ENCODE measurements at places on chromosomes 12 and 14.

GRCh38 chr14:44180975-44181374, 326.1 kb downstream of the FSCB start:
- no peak for DNase-seq

- DNase-seq: no peak
These were observed 180.6 kb upstream of the CAND1 start for GRCh38 chr12:67088401-67089118.

DNA sequence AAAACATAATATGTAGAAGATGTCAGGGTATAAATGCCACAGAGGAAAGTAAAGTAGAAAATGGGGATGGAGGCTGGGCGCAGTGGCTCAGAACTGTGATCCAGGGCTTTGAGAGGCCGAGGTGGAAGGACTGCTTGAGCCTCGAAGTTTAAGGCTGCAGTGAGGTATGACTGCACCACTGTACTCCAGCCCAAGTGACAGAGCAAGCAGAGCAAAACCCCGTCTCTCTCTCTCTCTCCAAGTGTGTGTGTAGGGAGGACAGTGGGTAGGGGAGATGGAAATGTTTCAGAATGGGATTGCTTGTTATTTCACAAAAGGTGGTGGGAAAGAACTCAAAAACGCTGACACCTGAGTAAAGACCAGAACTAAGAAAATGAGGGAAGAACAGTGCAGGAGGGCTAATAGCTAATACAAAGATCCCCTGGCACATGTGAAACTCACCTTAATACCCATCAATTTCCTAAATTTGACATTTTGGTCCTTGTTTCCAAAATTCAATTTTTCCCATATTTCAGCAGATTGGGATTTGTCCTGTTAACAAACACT, 5.7 kb upstream of the ZCCHC8 start:
- DNase-seq: no peak

DNA sequence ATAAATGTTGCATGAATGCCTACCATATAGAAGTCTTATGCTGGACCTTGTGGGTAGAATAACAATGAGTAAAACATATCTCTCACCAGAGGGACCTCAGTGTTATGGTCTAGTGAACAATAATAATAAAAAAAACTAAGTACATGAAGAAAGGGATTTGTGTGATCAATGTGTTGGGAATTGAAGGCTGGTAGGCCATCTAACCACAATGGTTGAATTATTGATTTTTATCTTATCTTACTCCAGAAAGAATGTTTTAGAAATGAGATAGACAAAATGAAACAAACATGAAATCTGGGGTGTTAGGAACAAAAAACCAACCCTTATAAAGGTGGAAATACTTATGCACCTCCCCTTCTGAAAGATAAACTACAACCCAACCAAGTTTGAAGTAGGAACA, 243.9 kb upstream of the LRIG3 start:
- no peak for DNase-seq

GRCh38 chr12:62794218-62794583, 140.7 kb downstream of the PPM1H start:
- DNase-seq: no peak

GRCh38 chr12:90090929-90091651, 382.5 kb upstream of the ATP2B1 start:
- no peak for DNase-seq

GRCh38 chr14:61387076-61387475, 65.7 kb downstream of the PRKCH start:
- no peak for DNase-seq

DNA sequence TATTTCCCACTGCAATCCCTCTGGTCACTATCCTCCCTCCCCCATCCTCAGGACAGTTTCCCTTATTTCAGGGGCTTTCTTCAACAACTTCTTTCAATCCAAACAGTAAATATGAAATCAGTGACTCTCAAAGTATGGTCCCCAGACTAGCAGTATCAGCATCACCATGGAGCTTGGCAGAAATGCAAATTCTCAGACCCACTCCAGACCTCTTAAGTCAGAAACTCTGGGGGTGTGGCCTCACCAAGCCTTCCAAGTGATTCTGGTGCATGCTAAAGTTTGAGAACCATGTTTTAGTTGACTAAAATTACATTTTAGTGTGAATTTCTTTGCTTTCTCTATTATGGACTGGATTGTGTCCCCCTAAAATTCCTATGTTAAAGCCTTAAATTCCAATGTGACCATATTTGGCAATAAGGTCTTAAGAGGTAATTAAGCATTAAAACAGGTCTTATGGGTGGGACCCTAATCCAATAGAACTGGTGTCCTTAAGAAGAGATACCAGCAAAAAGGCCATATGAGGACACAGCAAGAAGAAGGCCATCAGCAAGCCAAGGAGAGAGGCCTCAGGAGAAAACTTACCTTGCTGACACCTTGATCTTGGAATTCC, 23.2 kb downstream of the ATP2B1 start:
- DNase-seq: no peak

DNA sequence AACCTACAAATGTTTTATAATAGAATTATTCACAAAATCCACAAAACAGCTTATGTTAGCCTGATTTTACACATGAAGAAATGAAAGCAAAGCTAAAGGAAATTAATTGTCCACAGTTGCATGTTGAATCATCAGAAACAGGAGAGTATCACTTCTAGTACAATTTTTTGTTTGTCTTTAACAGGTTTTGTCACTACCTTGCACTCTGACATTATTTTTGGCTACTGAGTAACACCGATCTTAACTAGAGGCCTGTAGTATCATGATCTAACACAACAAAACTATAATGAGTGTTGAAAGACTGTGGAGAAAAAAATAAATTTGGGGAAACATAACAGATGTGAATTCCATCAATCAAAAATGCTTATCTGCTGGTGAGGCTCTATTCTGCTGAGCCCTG, 60.1 kb downstream of the TAOK3 start:
- no peak for DNase-seq

DNA sequence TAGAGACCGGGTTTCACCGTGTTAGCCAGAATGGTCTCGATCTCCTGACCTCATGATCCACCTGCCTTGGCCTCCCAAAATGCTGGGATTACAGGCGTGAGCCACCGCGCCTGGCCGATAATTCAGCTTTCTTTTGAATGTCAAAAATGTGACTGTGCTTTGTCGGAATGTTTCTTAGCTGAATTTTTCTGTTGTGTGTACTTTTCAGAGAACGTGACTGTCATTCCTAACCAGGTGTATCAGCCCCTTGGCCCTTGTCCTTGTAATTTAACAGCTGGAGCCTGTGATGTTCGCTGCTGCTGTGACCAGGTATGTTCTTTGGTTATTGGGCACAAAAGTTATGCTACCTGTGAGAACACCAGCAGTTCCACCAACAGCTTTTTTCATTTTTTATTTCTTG, 8.1 kb downstream of the TCTN2 start:
- DNase-seq: no peak

- no peak for DNase-seq
These were observed 186.1 kb upstream of the EEA1 start for GRCh38 chr12:93115198-93115601.

DNA sequence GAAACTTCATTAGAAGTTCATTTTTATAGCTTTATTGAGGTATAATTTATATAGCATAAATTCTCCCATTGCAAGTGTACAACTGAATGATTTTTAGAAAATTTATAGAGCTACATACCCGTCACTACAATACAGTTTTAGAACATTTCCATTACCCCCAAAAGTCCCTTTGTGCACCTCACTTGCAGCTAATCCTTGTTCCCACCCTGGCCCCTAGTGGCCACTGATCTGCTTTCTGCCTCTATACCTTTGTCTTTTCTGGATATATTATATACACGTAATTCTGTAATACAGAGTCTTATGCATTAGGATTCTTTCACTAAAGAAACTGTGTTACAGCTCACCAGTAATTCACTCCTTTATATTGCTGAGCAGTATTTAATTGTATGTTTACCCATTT, 145.1 kb upstream of the DIO2 start:
- DNase-seq: no peak

DNA sequence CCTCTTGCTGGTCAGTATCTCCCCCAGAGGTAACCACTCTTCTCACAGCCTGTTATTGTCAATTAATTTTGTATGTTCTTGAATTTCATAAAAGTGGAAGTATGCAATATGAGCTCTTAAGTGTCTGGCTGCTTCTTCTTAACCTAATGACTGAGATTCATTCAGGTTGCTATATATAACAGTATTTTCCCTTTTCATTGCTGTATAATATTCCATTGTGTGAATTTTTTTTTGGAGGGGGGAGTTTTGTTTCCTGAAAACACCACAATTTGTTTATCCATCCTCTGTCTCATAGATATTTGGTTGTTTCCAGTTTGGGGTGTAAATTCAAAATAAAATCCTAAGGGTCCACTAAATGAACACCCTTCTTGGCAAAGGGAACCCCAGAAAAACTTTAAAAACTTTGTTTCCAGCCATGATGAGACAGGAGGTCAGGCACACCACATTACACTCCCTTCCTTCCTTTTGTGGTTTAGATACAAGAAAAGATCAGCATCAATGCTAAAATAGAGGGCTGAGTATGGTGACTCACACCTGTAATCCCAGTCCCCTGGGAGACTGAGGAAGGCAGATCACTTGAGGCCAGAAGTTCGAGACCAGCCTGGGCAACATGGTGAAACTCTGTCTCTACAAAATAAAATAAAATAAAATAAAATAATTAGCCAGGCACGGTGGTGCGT, 4.1 kb upstream of the DAO start:
- DNase-seq: no peak

- no peak for DNase-seq
These were observed 215.4 kb upstream of the DIO2 start for GRCh38 chr14:80426683-80427082.

DNA sequence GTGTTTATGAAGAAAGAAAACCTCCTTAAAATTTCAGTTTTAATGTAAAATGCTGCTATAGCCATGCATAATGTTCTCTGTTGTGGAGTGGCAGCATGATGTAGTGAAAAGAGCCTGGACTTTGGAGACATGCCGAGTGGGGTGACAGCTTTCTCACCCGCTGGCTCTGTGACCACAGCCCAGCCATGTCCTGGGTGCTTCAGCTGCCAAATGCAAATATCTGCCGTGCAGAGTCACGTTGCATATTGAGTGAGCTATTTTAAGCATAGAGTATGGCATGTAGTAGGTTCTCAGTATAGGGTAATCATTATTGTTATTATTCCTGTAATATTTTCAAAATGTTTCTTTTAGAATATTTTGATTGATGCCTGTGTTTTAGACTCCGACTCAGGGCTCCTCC, 15.5 kb upstream of the TCTN2 start:
- no peak for DNase-seq

DNA sequence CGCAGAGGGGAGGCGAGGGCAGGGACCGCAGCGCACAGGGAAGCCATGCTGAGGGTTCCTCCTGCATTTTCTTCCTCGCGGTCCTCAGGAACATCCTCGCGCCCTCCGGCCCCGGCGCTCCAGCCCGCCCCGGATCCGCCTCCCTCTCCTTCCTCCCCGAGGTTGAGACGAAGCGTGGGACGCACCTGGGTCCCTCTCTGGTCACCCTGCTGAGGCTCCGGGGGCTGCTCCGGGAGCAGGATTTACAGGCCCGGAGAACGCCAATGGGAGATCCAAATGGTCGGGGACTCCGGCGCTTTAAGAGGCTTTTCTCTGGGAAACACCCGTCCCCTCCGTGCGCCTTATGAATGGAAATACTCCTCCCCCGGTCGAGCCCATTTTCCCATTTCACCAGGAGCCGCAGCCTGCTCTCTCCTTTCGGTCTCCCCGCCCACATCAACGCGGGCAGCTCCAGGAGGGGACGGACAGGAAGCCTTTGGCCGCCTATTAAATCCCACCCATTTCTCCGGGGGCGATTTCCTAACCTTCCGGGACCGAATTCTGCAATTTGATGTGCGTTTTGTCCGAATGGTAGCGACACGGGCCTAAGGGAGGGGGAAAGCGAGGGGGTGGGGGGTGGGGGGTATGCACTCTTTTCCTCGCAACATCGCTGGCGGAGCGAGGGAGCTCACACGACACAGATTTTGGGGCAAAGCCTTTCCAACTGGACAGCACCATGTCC, at the start of gene UNC79:
Gene UNC79, plus strand, starts transcription at position 625 of the 721 bp plus-strand sequence. Its CDS starts 91 bp downstream, at position 716.
- DNase-seq: no peak

DNA sequence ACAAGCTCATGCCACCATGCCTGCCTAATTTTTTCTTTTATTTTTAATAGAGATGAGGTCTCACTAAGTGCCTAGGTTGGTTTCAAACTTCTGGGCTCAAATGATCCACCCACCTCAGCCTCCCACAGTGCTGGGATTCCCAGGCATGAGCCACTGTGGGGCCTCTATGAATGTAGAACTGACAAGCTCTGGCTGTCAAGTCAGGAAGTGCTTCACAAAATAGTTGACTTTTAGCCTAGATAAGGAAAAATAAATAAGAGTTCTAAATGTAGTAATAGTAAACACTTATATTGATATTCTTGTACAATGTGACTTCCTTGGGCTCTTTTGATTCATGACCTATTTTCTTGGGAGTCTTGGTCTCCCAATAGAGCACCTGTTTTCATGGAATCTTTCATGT, 40.0 kb downstream of the RMST start:
- no peak for DNase-seq

DNA sequence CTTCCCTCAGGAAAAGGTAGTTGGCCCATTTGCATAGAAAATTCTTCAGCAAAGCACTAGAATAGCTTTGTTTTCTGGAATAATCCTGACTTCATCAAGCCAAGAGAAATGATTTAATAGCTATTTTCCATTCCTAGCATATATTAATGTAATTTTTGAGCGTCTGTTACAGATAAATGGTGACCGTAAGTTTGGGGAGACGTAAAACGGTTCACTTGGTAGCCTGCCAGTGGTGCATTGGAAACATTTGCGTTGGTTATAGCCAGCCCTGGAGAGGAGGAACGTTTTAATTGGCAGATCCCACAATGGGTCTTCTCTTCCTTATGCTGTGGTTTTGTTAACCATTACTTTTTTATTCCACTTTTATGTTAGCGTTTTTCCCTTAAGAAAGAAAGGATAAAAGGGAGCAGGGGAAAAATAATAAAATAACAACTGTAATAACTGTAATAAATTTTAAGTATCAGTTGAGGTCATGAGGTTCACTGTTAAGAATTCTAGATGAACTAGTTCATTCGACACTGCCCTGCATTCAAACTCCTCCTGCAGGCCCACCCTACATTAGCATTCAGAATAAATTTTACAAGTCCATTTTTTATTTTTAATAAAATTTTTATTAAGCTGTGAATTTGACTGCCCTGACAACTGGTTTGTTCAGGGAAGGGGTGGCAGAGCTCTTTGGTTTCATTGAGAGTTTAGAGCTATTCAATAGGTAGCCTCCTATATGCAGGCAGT, 300.7 kb downstream of the ERC1 start:
- no peak for DNase-seq

GRCh38 chr12:5497329-5498053, 65.6 kb downstream of the NTF3 start:
- DNase-seq: no peak

- DNase-seq: no peak
These were observed 624 bp downstream of the M6PR start for GRCh38 chr12:8948701-8949341.

GRCh38 chr12:106031761-106032622, 106.8 kb downstream of the NUAK1 start:
- DNase-seq: no peak

All from T-helper 2 cell (primary cell).